ENCODE measurements at places on chromosomes 2 and 18.

- peak; percentile 80 for DNase-seq
These were observed 1.6 kb downstream of the BAZ2B start for GRCh38 chr2:159614534-159615366.

DNA sequence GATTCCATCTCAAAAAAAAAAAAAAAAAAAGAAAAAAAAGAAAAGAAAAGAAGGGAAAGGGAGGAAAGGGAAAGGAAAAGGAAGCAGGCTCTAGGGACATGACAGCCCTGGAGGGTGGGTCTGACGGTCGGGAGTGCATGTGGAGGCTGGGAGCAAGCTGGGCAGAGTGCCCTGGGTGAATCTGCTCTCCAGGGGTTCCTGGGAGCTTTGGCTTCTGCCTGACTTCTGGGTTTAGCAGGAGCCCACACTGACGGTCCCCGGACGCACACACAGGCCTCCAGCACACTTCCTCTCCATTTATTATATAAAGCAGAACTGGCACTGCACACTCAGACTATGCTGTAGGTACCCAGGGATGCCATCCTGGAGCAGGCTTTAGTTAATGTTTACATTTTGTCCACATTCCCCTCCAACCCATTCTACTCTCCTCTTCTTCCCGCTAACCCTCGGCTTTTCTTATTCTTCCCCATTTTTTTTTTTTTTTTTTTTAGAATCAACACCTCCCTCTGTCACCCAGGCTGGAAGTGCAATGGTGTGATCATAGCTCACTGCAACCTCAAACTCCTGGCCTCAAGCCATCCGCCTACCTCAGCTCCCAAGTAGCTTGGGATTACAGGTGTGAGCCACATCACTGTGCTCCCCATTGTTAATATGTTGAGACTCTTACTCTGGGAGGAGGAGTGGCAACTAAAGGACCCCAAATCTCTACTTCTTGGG lies 151.1 kb upstream of the SLC1A4 start:
- peak; percentile 47 for DNase-seq

DNA sequence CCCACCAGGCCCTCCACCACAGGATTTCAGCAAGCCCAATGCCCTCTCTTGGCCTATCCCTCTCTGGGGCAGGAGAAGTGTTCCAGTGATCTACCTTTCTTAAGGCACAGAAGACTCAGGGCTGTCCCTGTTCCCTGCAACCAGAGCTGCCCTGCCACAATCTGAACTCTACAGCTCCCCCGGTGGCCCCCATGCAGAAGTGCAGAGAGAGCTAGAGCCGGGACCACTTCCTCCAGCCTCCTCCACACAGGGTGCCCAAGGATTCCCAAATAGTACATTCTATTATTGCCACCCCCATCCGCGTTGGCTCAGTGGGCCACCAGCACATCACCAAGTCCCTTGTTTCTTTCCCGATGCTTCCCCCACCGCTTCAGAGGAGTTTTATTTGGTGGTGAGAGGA lies 114.8 kb upstream of the PTPRM start:
- peak; percentile 4 for DNase-seq

GRCh38 chr2:74735564-74735963 lies 81.5 kb downstream of the SEMA4F start:
- DNase-seq: no peak

GRCh38 chr2:198146346-198146940 lies 342.1 kb downstream of the PLCL1 start:
- DNase-seq: no peak

DNA sequence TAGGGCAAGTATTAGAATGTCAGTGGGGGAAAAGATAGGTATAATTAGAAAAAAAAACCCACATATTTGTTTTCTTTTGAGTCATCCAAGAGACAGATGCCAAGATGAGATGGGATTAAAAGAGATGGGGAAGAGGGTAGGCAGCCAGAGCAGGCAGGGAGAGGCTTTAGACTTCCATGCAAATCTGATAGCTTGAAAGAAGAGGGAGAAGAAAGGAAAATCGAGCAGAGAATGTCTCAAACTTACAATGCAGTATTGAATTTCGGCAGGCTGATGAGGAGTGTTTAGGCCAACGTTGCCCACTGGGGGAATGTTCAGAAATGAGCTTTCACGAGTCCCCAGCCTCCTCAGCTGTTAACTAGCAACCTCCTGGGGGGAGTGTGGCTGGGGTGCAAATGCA lies 91.3 kb downstream of the SPATS2L start:
- DNase-seq: peak; percentile 69

DNA sequence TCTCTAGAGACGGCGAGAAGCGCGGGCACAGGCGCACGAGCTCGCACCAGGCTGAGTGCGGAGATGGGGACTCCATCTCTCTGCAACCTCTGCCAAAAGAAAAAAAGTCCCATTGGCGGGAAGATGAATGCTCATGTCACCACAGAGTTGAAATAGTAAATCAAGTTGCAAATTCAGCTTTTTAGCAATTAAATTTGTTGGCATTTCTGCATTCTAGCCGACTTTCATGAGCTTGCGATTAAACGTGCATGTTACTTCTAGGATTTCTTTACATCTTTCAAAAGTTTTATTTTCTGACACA lies 588 bp downstream of the CHAC2 start:
- DNase-seq: peak; percentile 32

DNA sequence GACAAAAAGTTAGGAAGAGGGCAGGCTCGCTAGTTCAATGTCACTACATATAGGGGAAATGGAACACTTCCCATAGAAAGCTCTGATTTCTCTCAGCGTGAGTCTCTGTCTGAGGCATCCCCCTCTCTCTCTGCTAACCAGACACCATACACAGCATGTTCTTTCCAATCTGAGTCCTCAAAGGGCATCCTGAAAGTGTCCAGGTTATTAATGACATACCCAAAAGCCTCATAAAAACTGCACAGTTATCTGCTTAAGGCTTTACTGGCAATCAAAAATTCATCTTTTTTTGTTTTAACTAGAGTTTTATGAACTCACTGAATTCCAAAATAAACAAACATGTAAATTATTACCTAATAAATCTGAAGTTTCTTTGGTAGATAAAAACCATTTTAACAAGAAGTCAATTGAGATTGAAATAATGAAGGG lies 137.4 kb downstream of the AFF3 start:
- DNase-seq: peak; percentile 13

- no peak for DNase-seq
These were observed 85.3 kb upstream of the ACVR2A start for GRCh38 chr2:147759536-147759935.

DNA sequence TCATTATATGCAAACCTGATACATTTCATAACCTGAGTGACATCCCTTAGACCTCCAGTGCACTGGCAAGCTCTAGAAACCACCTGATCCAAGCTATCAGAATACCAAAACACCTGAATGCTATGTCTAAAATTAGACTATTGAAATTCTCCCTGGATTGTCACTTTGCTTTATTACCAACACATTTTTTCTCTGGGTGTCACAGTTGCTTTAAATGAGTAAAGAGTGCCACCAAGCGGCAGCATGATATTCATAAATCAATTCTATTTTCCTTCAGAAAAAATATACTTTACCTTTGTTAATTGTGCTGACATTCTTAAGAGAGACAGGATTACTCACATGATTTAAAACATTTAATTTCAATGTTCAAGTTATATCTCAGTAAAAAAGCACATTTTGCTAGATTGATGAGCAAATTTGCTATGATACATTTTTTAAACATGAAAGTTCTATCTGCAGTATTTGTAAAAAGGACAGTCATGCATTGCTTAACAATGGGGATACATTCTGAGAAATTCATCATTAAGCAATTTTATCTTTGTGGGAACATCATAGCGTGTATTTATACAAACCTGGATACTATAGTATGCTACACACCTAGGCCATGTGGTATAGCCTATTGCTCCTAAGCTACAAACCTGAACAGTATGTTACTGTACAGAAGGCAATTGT lies 338.4 kb upstream of the SLC39A10 start:
- peak; percentile 52 for DNase-seq

GRCh38 chr2:85743304-85743978 lies 10.3 kb upstream of the ATOH8 start:
- DNase-seq: no peak

- DNase-seq: no peak
These were observed 100.5 kb downstream of the SCG2 start for GRCh38 chr2:223501641-223502040.

DNA sequence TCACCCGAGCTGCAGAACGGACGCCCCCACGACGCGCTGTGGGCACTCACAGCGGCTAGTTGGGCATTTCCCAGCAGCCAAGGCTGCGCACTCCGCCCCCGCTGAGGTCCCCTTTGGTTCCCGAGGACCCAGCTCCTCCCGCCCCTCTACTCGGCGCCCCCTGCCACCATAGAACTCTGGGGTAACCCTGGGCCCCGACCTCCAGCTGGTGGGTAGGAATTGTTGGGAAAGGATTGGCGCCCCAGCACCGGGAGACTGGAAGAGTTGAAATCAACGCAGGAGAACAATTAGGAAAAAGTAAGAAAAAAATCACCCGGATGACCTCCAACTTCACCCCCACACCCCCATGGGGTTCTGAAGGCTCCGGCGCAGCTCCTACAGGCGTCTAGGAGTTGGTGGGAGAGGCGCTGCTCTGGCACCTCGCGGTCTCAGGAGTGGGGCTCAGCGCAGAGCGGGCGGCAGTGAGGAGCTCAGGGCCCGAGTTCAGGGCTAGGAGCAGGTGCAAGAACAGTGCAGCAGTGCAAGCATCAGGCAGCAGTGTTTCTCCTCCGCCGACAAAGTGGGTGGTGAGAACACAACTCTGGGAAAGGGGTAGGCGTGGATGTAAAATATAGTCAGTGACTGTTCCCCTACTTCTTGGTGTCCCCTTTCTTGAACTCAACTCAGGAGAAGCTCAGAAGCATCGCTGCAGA lies 14.0 kb downstream of the POU3F3 start:
- no peak for DNase-seq

- DNase-seq: no peak
These were observed 153.3 kb upstream of the RAB12 start for GRCh38 chr18:8455661-8456614.

DNA sequence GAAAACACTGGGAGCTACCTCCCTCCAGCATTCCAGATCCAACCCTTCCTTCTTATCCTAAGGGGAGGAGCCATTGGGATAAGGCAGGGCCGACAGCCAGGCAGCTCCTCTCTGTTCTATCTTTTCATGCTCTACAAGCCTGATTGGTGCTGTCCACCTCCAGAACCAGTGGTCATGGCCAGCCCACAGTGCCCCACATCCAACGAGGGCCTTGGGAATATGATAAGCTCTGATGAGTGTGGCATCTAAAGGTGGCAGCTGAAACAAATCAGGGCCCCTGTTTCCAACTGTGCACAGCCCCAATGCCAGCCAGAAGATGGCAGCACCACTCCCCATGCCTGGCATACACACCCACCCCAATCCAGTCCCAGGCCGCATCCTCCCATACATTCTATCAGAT lies 329.3 kb downstream of the C1D start:
- peak; percentile 30 for DNase-seq

DNA sequence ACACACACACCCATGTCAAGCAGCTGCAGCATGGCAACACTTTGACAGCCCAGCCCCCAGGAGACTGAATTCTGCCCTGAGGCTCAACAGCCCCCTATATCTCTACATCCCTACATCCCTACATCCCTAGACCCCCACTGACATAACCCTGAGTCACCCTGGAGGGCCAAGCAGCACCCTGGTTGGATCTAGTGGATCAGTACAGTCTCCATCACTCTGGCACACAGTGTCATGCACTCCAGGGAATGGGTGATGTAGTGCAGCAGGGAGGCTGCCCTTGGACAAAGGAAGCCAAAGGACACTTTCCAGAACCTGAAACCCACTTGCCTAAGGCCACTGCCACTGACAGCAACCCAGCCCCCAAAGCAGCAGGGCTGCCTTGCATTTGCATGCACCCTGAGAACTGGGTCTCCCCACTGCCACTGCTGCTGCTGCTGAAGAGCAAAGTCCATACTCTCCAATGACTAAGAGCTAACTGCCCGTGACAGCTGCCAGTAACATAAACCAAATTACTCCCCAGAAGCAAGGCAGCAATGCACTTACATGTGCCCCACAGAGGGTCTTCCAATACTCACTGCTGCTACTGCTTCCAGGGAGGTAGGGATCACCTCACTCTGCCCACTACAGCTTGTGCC lies 681.6 kb upstream of the KLHL29 start:
- DNase-seq: no peak

- no peak for DNase-seq
These were observed 18.6 kb upstream of the KLHL30 start for GRCh38 chr2:238119756-238120462.

DNA sequence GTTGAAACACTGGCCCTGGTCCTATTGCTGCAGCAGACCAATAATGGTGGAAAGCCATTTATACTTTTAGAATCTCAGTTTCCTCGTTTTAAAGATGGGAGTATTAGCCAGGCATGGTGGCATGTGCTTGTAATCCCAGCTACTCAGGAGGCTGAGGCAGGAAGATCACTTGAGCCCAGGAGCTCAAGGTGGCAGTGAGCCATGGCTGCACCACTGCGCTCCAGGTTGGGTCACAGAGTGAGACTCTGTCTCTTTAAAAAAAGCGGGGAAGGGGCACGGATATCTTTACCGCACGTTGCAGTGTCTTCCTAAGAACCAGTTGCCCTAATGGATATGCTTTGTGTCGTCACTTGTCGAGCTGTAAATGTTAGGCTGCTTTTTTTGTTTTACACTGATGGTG lies 8.3 kb downstream of the MTCL1 start:
- no peak for DNase-seq

- DNase-seq: no peak
These were observed 52.1 kb upstream of the FOSL2 start for GRCh38 chr2:28340312-28341202.

- DNase-seq: no peak
These were observed 184.2 kb downstream of the KCNJ3 start for GRCh38 chr2:154882725-154883124.

DNA sequence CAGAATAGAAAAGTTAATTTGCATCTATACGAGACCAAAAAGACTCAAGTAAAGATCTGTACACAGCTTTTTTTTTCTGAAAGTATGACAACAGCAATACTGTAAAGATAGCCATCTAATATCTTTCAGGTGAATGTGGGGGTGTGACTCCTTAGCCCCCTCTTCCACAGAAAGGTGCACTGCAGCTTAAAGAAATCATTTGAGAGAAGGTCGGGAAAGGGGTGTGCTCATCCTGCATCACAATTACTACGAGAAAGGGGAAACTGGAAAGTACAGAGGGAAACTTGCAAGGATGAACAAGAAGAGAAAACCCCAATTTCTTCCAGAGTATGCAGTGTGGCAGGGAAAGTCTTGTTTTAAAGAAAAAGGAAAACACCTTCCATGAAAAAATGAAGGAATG lies 255.6 kb downstream of the CCDC178 start:
- DNase-seq: no peak

DNA sequence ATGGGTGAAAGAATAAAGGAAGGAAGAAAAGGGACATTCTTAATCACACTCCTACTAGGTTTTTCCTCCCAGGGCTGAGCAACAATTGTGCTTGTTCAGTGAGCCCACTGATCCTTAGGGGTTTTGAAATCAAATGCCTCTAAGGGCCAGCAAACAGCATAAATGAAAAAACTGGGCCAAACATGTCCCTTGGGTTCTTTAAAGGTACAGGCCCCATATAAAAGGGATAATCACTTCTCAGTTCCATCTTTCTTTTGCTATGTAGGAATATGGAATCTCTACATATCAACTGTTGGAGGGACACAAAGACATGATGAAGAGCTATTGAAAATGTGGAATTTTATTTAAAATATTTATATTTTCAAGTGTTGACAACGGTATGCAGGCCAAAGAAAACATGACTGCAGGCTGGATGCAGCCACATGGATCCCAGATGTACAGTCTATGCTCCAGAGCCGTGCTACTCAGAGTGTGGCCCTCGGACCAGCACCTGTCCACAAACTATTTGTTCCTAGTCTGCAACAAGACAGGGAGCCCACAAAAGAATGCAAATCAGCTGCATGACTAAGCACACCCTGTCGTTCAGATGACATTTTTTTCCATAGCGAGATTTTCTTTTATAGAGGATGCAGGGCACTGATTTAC lies 110.0 kb downstream of the CDH20 start:
- peak; percentile 34 for DNase-seq

- DNase-seq: no peak
These were observed 17.3 kb downstream of the ESPNL start for GRCh38 chr2:238117199-238118154.
